Astrocyte of the hippocampus (primary cell): ENCODE measurements at places on chromosomes 5 and 9.

DNA sequence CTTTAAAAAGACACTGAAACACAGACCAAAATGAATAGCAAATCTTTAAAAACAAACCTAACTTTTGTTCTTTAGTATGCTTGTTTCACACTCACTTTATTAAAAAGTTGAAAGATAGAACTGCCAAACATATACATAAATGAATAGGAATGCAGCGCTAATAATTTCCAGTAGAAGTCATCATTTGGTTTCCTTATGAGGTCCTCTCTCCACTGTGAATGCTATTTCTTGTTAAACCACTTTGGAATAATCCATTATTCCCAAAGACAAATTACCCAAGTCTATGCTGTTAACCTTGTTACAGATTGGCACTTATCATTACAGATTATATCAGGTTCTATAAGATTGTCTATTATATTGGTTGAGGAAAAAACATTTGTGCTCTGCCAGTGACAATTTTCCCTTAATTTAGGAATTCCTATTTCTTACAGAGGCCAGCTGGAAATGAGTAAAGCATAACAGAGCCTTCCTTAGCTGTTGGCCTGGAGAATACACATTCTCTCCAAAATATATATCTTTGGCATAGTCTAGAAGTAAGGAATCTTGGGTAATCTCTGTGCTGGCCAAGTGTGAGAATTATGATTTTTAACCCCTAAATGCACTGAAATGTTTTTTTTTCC is 29.3 kb upstream of the MINAR2 start:
- DNase-seq: no peak

- DNase-seq: peak; percentile 63
Measured at GRCh38 chr5:39716532-39717028, 291.8 kb upstream of the DAB2 start.

- DNase-seq: no peak
Measured at GRCh38 chr9:35562895-35563780, 41.9 kb upstream of the TESK1 start.

GRCh38 chr5:55575815-55576583 is 41.2 kb upstream of the PLPP1 start:
- no peak for DNase-seq

GRCh38 chr5:130871346-130872086 is 293.5 kb downstream of the HINT1 start:
- DNase-seq: peak; percentile 31

- peak; percentile 72 for DNase-seq
Measured at GRCh38 chr5:169307646-169308045, 6.7 kb upstream of the SLIT3 start.

GRCh38 chr5:63959177-63959982 is 2.9 kb downstream of the HTR1A start:
- peak; percentile 68 for DNase-seq

DNA sequence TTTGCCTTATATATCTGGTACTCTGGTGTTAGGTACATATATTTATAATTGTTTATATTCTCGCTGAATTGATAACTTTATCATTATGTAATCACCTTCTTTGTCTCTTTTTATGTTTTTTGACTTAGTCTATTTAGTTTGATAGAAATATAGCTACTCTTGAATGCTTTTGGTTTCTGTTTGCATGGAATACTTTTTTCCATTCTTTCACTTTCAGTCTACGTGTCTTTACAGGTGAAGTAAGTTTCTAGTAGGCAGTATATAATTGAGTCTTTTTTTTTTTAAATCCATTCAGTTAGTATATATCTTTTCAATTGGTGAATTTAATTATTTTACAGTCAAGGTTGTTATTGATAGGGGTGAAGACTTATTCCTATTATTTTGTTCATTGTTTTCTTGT is 131.7 kb downstream of the PSAT1 start:
- DNase-seq: no peak

DNA sequence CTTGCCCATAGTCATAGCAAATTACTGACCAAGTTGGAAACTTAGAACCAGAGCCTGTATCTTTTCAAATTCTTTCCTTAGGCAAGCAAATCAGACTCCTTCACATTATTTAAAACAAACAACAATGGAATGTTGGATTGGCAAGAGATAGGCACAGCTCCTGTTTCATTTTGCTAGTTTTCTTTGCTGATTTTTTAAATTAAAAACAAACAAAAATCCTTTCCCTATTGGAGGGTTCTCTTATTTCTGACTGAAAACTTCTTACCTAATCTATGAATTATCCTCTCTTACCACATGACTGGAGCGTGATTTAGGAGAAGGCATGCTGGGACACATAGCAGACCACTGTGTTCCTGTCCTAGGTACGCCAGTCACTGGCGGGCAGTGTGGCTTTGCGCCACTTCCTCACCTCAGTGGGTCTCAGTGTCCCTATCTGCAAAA is 63.0 kb downstream of the TTC39B start:
- DNase-seq: peak; percentile 52

- DNase-seq: peak; percentile 31
Measured at GRCh38 chr9:125161284-125161918, 18.1 kb upstream of the SCAI start.

GRCh38 chr5:113199122-113199905 is 222.7 kb downstream of the DCP2 start:
- DNase-seq: peak; percentile 67

GRCh38 chr9:91751922-91752321 is 198.1 kb downstream of the ROR2 start:
- peak; percentile 35 for DNase-seq

GRCh38 chr5:891117-891836 is 1.3 kb downstream of the BRD9 start:
- no peak for DNase-seq

- DNase-seq: no peak
Measured at GRCh38 chr5:86557920-86558319, 59.8 kb upstream of the COX7C start.

DNA sequence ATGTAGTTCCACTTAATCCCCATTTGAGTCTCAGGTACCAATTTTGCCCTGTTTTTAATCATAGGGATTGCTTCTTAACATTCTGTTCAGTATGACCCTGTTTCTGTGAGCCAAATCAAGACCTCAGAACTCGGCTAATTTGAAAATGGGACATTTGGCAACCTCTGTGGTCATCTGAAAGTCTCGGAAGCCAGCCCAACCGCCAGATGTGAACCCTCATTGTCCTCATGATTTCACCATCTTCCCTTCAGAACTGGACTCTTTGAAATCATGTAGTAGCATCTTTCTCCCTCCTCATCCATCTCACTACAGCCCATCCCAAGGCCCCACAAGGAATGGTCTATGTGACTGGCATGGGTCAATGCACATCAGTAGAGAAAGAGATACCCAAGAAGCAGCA is 88.9 kb downstream of the S1PR3 start:
- DNase-seq: no peak
